ENCODE measurements at places on chromosomes 6 and 20.

- no peak for DNase-seq
These were observed 165.3 kb downstream of the ZMYND8 start for GRCh38 chr20:47191074-47191673.

DNA sequence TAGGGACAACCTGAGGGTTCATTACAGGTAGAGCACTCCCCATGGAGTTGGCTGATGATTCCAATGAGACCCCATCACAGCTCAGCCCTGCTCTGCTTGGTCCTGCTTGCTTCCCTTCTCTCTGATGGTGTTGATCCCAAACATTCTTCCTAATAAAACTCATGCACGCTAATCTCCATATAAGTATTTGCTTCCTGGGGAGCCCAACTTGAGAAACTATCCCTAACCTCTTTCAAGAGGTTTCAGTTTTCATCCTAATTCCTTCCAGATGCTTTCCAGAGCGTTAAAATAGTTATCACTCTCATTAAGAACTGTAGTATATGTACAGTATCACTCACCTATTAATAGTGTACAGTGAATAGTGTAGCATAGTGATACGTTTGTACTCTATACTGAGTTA lies 68.1 kb downstream of the EPHA7 start:
- no peak for DNase-seq

GRCh38 chr6:29815118-29815750 lies 12.4 kb upstream of the HLA-G start:
- DNase-seq: no peak

DNA sequence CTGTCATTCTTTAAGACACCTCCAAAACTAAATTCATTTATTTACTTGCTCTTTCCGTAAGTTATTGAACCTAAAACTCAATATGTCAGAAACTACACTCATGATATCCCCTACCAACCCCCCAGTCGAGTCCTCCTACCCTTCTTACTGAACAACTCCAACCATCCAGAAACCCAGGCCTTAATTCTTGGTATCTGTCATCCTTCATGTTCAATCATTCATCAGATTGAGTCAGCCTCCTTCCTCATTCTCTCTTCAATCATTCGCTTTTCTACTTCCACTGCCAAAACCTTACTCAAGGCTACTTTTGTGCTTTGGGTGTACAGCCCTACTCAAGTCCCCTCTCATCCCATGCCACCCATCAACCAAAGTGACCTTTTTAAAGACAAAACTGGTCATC lies 95.7 kb downstream of the SMLR1 start:
- no peak for DNase-seq

DNA sequence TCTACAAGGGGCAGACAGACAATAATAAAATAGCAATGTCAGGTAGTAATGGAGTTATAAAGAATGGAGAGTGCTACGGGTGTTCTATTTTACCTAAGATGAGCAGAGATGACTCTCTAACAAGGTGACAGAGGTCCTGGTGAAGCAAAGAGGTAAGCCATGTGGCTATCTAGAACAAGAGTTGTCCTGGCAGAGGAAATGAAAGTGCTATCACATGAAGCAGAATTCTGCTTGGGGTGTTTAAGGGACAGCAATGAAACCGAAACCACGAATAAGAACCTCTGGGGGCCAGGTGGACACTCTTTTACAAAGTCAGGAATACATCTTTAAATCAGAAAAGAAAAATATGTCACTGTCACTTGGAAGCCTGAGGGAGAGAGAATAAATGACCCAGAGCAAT lies 37.9 kb upstream of the IRAK1BP1 start:
- DNase-seq: no peak

- no peak for DNase-seq
These were observed 150.1 kb downstream of the GMPR start for GRCh38 chr6:16388488-16388887.

DNA sequence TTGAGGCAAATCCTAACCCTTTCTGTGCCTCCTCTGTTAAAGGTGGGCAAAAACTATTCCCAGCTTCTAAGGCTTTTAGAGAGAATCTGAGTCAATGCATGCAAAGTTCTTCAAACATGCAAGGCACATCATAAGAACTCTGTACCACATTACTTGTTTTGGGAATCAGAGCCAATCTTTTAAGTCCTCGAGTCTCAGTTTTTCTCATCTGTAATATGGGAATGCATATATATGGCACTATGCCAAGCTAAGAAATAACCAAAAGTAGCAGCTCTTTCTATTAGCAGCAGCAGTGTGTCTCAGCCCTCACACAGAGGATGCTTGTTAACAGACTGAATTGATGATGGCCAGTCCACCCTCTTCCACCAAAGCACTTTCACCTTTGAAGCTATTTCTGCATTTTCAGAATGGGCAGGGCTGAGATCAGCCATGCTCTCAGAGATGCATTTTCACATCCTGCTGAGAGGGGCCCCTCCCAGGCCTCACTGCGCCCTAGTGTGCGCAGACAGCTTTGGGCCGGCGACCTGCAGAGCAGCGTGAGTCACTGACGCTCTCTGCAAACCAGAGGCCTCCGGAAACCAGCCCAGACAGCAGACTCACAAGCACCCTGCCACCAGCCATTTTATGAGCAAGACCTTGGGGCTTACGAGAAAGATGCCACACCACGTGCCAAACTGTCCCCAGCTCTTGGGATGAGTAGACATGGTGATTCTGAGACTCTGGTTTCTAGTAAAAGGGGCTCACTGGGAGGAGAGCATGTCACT lies 138.0 kb downstream of the NFATC2 start:
- DNase-seq: peak; percentile 60

GRCh38 chr6:81950877-81951276 lies 198.4 kb upstream of the TENT5A start:
- no peak for DNase-seq

DNA sequence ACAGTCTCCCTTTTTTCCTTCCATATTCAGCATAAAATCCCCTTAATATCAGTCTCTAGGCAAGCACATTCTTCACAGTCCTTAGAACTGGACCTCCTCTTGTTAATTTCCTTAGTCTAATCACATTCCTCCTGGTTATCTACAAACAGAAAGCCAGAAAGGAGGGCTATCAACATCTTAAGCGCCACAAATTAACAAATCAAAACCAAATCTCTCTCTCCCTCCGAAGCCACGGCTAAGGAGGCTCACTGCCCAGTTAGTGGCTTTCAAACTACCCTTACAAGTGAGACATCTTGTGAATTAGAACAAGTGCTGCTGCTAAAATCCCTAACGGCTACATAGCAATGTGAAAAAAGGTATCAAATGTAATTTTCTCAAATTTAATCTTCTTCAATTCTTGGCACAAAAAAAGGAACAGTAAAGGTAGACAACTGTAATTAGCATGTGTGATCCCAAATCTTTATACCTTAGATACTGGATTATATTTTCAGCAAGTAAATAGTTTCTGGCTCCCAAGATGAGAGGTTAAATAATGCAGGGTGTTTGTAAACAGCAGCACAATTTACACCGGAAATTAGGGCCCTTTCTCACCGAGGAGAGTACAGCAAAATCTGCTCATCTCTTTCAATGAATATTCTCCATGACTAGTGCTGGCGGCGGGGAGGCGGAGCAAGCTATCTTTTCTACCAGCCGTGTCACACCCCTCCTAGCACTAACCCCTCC lies 1.4 kb upstream of the TRIM39 start:
- DNase-seq: peak; percentile 69

GRCh38 chr6:32189742-32190053 lies 304 bp downstream of the PBX2 start:
- no peak for DNase-seq

GRCh38 chr6:13331516-13332348 lies 3.4 kb upstream of the TBC1D7 start:
- DNase-seq: no peak

DNA sequence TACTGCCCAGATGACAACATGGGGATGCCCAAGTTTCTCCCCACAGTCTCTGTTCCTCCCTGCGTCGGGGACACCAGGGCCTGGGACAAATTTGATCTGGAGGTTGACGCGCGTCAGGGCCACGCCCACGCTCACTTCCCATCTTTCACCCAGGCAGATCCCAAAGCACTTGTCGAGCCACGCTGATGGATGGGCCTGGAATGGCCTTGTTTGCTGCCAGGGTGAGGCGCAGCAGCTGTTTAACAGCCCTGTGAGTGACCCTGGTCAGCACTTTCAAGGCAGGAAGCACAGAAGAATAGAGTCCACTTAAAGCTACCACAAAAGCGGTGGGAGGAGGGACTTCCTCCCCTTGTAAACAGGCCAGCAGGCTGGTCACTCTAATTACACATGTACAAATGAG lies 324.7 kb upstream of the JARID2 start:
- peak; percentile 62 for DNase-seq

DNA sequence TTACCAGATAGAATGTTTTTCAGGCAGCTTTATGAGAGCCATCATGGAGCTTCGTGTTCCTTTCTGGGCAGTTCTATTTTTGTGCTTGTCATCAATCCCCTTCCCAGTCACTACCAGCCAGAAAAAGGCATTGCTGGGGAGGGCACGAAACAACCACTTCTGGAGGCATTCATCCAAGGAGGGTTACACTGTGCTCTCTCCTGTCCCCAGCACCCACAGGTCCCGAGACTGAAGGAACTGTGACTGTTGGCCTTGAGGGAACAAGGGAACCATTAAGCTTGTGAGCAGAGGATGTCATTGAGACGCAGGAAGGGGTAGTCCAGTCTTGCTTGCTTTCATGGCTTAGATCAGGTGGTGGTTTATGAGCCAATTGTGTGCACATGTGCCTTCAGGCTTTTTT lies 20.1 kb upstream of the ENPP5 start:
- DNase-seq: no peak

DNA sequence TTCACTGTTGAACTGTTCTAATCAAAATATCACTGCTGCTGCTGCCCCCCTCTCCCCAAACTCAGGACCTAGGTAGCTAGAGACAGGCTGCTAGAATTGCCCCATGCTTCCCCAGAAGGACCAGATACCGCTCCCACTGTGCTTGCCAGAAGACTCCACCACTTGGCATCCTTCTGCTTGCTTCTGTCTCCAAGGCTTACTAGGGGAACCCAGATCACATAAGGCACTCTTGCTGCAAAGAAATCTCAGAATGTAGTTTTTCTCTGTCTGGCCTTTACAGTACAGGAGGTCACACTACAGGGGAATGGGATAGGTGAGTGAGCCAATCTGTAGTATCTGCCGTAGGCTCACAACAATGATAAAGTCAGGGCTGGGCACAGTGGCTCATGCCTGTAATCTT lies 21.5 kb upstream of the SLC9A8 start:
- no peak for DNase-seq

- DNase-seq: no peak
These were observed 58.9 kb downstream of the KIZ start for GRCh38 chr20:21184819-21185218.

- DNase-seq: no peak
These were observed 24.1 kb downstream of the BFSP1 start for GRCh38 chr20:17507032-17507431.

- no peak for DNase-seq
These were observed 365.2 kb upstream of the JARID2 start for GRCh38 chr6:14880677-14881076.

GRCh38 chr6:166722785-166723184 lies 95.7 kb upstream of the RPS6KA2 start:
- DNase-seq: no peak

GRCh38 chr20:1301031-1301529 lies 27.9 kb downstream of the SDCBP2 start:
- DNase-seq: no peak

DNA sequence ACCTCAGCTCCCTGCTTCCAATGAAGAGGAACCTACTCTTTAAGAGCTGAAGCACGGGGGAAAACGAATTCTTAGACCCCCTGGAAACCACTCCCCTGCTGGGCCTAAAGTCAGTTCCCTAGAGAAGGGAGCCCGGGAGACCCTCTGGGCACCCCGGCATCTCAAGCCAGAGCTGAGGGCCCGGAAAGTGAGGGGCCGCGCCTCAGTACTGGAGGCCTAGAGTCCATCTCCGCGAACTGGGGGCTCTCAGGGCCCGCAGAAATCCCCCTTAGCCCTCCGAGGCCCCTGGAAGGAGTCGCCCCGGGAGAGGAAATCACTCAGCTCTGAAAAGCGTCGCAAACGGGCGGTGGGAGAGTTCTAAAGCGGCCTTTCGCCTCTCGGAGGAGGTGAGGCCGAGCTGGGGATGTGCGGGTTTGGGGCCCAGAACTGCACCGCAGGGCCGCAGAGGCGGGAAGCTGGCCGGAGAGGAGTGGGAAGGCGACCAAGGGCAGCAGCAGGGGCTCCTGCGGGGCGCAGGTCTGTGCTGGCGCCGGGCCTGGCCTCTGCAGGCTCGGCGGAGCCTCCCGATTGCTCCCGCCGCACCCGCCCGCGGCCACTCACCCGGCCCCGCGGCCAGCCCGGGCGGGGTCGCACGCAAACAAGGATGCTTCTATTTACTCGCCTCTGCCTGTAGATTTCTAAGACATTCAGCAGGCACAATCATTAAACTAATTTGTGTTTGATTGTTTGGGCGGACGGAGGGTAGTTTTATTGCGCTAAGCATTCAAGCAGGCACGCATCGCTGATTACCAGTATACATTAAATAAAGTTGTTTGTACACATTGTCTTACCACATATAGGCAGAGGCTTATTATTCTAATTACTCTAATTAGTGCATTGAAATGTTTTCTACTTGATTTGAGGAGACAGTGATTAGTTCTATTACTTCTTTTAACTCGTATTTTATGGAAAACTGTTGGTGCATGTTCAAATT lies 9.2 kb downstream of the POU3F2 start:
- no peak for DNase-seq

GRCh38 chr6:155234167-155234566 lies 29.6 kb upstream of the CLDN20 start:
- DNase-seq: no peak

DNA sequence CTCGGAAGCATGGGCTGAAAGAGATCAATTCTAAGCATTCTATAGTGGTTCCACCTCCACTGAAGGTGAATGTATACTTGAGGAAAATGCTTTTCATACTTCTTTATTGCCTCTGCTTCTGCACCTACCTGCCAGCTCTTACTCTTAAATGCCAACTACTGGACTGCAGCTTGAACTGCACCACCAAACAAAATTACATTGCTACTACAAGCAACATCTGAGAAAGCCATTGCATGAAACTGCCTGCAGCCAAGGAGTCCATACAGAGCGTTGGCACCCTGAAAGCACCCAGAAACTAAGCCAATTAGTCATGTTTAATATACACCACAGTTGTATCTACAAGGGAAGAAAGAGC lies 440.9 kb downstream of the BTBD3 start:
- DNase-seq: no peak

DNA sequence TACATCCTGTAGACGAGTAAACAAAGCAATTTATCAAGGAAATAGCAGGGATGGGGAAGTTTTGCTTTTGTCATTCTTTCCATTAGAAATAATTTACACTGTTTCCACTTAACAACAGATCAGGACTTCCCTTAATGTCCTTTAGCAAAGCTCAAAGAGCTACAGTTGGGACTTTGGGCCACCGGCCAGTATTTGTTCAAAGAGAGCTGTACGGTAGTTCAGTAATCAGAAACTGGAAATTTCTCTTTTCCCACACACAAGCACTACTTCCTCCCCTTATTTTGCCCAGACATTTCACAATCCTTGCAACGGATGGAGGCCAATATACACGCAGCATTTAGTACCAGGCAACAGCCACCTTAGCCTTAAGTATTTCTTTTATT lies 12.1 kb upstream of the HINT3 start:
- DNase-seq: peak; percentile 84

Data from left colon (tissue), 2 donors.